Tongue (tissue), 3 donors: ENCODE measurements at places on chromosomes 16 and 17.

- peak; percentile 80 for DNase-seq
Measured at GRCh38 chr16:48542020-48542473, 67.9 kb downstream of the N4BP1 start.

- no peak for DNase-seq
Measured at GRCh38 chr16:17452922-17453321, 17.8 kb downstream of the XYLT1 start.

DNA sequence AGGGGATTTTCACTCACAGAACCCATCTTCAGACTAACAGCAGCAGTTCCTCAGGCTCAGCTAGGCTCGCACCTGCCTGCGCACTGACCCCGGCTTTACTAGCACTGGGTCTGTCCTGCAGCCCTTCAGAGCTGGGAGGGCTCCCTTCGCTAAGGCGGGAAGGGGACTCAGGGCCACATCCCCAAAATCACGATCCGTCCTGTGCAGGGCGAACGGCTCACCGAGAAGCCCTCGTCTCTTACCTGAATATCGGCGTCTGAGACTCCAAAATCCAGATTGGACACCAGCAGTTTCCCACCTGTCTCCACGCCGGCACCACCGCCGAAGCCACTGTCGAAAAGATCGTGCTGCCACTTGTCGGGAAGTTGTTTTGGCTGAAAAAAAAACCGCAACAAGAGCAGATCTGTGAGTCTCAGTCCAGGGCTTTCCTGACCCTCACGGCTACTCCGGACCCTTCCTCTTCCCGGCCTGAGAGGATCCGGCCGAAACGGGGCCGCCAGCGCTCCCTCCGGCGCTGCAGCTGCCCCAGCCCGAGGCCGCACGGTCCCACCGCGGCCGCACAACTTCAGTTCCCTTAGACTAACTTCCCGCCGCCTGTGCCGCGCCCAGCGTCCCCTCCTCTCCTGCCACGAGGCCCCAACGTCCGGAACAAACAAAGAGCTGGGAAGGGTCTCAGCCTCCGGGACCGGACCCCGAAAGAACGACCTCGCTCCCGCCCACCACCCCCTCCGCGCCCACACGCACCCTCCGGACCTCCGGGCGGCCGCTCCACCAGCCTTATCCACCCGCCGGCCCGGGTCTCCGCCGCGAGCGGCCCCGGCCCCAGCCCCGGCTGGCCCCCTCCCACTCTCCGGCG, 711 bp downstream of the ALYREF start:
- no peak for DNase-seq

- no peak for DNase-seq
Measured at GRCh38 chr16:65964752-65965151, 401.7 kb upstream of the CDH5 start.

DNA sequence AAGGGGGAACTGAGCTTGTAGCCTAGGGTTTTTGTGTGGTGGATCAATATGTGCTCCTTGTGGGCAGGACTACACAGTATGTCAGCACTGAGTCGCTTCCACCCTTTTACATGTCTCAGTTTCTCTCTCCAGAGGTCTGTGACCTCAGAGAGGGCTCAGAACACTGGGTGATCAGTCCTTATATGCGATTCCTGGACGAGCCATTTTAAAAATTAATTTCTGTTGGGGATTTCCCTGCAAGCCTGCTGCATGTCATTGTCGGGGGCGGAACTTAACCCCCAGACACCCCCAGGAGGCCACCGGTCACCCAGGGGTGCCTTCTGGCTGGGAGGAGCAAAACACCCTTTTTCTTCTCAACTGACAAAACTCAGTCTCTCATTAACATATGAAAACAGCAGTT, 14.1 kb downstream of the DHRS7B start:
- no peak for DNase-seq

DNA sequence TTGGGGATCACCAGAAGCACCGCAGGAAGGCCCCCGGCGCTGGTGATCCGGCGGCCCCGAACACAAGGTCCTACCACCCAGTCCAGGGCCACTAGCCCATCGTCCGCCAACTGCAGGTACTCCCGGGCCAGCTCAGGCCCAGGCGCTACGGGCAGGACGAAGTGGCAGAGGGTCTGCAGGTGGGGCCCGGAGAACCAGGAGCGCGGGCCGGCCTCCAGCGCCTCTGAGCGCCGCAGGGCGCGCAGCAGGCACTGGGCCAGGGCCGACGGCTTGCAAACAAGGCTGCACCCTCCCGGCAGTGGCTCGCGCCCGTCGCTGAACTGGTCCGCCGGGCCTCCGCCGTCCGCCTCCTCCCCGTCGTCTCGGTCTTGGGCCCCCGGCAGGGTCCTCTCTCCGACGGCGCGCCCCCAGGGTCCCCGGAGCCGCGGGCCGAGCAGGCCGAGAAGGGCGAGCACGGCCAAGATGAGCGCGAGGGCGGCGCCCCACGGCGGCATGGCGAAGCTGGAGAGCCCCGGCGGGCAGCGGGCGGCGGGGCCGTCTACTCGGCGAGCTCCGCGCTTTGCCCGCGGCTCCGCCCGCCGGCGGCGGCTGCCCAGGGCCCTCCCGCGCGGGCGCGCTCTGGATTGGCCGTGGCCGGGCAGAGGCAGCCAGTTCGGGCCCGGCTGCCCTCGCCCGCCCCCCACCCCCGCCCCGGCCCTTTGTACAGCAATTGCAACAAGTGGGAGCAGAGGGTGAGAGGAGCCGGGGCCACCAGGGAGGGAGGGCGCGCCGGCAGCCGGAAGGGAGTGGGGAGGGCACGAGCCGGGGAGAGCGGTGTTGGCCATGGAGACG, at the start of gene ABHD15:
Gene ABHD15 (minus strand): TSS at position 565 of the 831 bp plus-strand sequence. CDS start 71 bp downstream, at position 494.
- DNase-seq, result peak; percentile 67

- DNase-seq, result peak; percentile 57
Measured at GRCh38 chr16:11319529-11320146, 25.6 kb upstream of the RMI2 start.

GRCh38 chr16:27550582-27550920, 607 bp downstream of the KATNIP start:
- DNase-seq, result no peak

- DNase-seq, result no peak
Measured at GRCh38 chr17:48006936-48007709, 30.5 kb downstream of the COPZ2 start.

GRCh38 chr16:48583075-48584065, 26.6 kb downstream of the N4BP1 start:
- no peak for DNase-seq

DNA sequence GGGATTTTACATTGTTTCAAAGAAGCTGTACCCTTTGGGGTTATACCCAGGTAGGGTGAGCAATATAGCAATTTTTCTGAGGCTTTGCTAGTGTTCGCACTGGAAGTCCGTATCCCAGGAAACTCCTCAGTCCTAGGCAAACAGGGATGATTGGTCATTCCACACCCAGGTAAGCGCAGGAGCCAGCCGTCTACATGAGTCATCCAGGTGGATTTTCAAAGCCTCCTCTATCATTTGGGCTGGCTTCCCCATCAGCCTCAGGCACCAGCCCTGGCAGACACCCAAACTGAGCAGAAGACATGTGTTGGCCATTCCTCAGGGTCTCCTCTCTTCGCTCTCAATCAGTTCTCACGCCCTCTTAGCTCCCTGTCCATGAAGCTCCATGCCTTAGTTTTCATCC, 135.6 kb downstream of the AIPL1 start:
- no peak for DNase-seq

DNA sequence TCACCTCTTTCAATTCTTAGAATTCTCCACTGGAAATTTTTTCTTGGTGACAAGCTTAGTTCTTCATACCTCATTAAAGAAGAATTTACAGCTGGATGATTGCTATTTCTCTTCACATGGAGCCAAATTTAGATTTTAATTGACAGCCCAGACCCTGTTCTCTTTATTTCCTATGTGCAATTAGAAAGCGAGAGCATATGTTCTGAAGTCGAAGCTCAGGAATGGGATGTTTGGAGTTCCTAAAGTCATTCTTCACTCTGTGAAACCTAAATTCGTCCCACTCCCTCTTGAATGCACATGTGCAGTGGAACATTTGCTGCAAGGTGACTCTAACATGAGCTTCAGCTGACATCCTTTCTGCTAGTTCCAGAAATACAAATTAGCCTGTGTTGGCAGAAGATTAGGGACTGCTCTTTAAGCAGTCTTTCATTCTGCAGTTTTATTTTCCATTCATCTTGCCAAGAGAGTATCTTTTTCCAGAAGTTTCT, 129.3 kb upstream of the KCNJ16 start:
- peak; percentile 91 for DNase-seq

DNA sequence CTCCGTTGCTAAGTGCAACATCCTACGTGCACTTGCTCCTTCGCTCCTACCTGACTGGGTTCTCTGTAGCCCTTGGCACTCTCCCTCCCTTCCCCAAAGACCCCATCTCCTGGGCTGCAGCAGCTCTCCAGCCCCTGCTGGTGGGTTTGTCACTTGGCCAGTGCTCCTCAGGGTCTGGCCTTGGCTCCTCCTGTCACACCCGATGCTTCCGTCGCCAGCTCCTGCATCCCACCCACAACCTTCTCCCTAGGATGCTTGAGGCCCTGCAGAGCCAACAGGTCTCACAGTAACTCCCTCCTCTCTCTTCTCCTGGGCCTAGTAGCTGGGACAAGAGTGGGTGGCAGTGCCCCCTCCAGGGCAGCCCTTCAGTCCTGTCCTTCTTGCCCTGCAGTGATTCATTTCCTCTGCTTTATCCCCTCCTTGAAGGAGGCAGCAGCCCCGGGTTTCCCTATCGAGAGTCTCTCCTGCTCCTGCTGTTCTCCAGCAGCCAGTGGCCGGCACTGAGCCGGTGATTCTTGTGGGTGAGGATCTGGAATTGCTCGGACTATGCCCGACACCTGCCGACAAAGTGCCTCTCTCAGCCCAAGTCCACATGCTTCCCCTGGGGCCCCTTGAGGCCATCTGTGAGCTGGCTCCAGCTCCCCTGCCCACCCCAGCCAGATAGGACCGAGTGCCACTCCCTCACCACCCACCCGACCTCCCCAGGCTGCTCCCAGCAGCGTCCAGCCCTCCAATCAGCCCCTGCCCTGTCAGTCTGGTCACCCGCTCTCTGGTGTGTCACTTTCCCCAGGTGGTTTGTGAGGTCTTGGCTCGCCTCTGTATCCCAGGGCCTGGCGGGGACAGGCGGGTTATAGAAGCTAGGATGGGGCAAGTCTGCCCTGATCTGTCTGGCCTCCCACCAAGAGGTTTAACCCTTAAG, 3.8 kb downstream of the LITAFD start:
- peak; percentile 60 for DNase-seq

DNA sequence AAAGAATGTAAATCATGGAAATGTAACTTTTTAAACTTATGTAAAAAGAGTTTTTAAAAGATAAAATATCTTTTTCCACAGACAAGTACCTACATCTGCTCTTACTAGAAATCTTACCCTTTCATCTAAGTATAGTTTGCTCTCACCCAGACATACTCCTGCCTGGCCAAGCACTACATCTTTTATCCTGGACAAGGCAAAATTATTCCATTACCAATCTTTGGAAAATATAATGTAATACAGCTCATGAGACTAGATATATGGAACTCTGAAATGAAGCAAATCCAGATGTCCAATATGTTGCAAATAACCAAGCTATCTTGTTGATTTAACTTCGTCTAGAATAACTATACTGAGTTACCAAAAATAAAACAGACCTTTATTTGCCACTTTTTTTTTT, 50.0 kb downstream of the VMP1 start:
- DNase-seq, result no peak

DNA sequence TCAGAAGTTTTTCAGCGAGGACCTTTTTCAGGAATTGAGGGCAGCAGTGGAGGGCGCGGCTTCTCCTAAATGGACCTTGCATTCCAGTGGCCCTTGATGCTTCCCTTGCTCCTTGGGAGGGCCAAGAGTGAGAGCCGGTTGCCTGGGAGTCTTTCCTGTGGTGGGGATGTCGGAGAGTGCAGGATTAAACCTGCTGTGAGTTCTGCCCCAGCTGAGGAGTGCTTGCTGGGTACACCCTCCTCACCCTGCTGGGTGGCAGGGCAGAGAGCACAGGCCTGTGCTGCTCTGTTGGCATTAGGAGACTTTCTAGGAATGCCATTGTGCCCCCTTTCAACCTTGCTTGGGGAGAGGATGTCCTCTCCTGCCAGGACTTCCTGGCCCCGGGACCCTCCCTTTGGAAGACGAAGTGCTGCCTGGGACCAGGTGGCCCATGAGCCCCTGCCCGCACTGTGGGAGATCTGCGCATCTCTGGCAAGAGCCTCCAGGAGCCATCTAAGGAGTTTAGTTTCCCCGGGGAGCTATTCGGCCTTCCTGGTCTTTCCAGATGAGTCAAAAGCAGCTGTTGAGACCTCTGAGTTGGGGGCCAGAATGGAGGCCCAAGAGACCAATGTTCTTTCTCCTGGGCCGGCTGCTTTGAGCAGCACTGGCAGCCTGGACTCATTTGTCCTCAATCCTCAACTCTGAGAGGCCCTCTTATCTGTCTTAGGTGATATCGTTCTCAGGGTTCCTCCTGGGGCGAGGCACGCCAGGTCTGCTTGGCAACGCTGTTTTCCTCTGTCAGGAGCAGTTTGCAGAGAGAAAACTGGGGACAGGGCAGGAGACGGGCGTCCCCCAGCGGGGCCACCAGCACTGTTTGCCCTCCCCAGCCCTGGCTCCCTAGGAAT, 5.6 kb downstream of the LLGL2 start:
- DNase-seq, result no peak

DNA sequence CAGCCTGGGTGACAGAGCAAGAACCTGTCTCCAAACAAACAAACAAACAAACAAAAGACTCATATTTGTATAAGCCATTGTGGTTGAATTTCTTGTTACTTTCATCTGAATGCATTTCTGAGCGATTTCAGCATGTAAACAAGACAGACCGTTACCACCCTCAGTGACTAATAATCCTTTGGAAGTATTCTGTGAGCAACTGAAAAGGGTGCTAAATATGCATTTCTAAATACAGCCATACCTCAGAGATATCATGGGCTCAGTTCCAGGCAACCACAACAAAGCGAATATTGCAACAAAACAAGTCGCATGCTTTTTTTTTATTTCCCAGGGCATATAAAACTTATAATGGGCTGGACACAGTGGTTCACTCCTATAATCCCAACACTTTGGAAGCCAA, 109.0 kb downstream of the USP31 start:
- DNase-seq, result no peak

GRCh38 chr17:81488276-81488860, 24.2 kb downstream of the ACTG1 start:
- no peak for DNase-seq

DNA sequence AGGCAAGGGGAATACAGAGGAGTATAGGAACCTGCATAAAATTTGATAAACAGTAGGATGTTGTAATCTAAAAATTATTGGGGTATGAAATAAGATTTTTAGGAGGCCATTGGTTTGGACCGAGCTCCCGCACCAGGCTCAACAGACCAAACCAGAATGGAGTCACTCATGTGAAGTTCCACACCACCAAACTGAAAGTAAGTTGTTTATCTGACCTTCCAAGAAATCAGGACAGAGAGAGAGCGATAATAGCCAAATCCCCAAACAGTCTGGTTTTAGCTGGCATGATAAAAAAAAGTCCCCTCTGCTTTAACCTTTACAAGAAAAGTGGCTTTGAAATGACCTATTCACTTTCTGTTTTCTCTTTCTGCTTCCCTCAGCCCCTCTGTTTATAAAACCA, 45.7 kb upstream of the SIAH1 start:
- no peak for DNase-seq

GRCh38 chr16:56985288-56985961, 3.9 kb upstream of the NLRC5 start:
- DNase-seq, result no peak

- no peak for DNase-seq
Measured at GRCh38 chr16:31519759-31520431, 7.8 kb upstream of the AHSP start.
